GOT3 (cell line): ENCODE measurements at places on chromosomes 12 and 14.

GRCh38 chr12:112216223-112216622 is 90.9 kb downstream of the TRAFD1 start:
- no peak for DNase-seq

GRCh38 chr14:96100161-96101064 is 61.3 kb downstream of the C14orf132 start:
- DNase-seq, result peak; percentile 42

DNA sequence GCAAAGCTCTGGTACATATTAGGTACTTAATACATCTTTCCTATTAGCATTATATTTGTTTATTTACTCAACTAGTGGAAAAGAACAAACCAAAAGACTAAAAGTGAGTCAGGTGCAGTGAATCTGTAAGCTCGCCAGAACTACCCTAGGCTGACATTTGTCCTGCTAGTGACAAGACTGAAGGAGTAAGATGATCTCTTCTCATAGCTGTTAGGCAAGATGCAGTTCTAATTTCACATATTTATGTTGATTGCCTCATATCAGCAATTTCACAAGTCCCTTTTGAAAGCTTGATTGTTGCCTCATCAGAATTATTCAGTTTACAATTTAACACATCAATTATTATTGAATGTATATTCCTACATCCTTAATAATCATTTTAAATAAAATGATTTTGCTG is 293.0 kb upstream of the NAV3 start:
- no peak for DNase-seq

- peak; percentile 100 for DNase-seq
Observed at GRCh38 chr12:69738351-69739286, at the start of gene RAB3IP. TSS of gene RAB3IP (plus strand) at chr12:69738860. CDS start at chr12:69755409, 16,549 bp downstream.

- no peak for DNase-seq
Observed at GRCh38 chr12:25319233-25319984, 68.7 kb upstream of the KRAS start.

DNA sequence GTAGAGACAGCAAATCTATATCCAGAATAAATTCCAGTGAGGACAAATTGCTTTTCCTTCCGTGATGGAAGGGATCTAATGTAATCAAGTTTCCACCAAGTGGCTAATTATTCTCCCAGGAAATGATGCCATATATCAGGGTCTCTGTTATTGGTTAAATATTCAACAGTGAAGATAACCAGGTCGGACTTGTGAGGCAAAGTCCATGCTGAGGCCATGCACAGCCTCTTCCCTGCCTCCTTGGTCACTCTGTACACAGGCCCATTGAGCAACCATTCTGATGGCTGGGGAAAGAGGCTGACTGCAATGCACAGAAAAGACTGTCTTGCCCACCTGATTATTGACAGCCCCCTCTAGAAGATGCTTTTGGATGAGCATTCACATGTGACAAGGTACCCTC is 90.1 kb downstream of the TNFAIP2 start:
- no peak for DNase-seq

DNA sequence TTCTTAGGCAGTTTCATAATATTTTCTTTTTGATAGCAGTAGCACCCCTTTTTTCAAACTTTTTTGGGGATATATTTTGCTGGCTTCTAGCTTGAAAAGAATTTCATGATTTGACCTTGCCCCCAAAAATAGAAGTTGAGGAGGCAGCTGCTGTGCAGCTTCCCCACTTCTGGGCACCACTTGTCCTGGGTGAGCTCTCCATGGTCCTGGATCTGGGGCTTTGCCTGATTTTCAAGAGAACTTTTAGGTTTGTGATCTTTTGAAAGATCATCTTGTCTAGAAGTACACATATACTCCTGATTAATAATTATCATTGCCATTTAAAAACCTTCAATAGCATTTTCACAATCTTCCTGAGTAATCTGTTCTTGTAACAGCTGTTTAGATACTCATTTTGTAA is 271.6 kb downstream of the NPAS3 start:
- DNase-seq, result no peak

GRCh38 chr12:122891661-122892525 is 4.0 kb downstream of the VPS37B start:
- no peak for DNase-seq

- DNase-seq, result no peak
Observed at GRCh38 chr12:46661110-46661845, 164.5 kb downstream of the SLC38A4 start.

- no peak for DNase-seq
Observed at GRCh38 chr12:57500213-57500612, 12.3 kb downstream of the MARS1 start.

GRCh38 chr12:92436856-92437255 is 265.9 kb upstream of the PLEKHG7 start:
- DNase-seq, result no peak

DNA sequence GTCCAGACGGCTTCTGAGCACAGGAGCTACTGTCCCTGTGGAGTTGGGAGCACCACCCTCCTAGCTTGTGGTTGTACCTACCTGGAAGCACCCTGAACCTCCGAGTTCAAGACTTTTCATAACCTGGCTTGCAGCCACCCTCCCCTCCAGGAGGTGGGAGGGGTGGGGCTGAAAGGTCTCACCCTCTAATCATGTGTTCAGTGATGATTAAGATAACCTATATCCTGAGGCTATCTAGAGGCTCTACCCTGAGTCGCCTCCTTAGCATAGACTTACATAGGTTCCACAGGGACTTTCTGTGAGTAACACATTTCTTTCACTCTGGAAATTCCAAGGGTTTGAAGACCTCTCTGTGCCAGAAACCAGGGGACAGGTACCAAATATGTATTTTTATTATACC is 146.5 kb downstream of the CFAP54 start:
- no peak for DNase-seq

DNA sequence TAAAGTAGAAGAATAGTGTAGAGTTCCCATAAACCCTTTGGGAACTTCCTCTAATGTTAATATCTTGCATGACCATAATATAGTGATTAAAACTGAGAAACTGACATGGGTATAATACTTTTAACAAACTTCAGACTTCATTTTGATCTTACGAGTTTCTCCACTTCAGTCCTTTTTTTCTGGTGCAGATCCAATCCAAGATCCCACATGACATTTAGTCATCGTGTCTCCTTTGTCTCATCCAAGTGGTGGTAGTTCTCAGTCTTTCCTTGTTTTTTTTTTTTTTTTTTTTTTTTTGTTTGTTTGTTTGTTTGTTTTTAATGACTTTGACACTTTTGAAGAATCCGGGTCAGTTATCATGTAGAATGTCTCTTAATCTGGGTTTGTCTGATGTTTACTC is 179.2 kb downstream of the CACNA1C start:
- DNase-seq, result no peak

DNA sequence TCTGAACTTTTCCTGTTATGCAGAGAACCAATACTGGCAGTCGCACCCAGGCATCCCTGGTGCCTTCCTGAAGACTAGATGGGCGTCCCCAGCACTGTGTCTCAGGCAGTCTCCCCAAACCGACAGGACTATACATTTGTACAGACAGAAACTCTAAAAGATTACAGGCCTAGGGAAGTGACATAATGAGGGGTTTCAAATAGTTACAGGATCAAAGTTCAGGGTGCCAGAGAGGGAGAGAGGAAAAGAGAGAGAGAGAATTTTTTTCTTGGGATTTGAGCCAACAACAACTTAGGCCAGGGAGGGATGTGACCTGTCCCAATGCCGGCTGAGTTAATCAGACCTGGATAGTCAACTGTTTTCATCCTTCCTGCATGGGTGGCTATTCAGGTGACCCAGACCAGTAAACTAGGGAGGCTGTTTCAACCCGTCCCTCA is 9.3 kb upstream of the GMFB start:
- DNase-seq, result no peak

- DNase-seq, result no peak
Observed at GRCh38 chr12:26153421-26154154, 28.8 kb upstream of the BHLHE41 start.

GRCh38 chr14:37167151-37168047 is 5.0 kb downstream of the SLC25A21 start:
- DNase-seq, result no peak

- no peak for DNase-seq
Observed at GRCh38 chr14:81169711-81170103, 51.1 kb downstream of the GTF2A1 start.

- DNase-seq, result peak; percentile 38
Observed at GRCh38 chr12:111599453-111600204, 514 bp upstream of the ATXN2 start.

- no peak for DNase-seq
Observed at GRCh38 chr12:11071414-11071813, 9.3 kb upstream of the TAS2R46 start.

DNA sequence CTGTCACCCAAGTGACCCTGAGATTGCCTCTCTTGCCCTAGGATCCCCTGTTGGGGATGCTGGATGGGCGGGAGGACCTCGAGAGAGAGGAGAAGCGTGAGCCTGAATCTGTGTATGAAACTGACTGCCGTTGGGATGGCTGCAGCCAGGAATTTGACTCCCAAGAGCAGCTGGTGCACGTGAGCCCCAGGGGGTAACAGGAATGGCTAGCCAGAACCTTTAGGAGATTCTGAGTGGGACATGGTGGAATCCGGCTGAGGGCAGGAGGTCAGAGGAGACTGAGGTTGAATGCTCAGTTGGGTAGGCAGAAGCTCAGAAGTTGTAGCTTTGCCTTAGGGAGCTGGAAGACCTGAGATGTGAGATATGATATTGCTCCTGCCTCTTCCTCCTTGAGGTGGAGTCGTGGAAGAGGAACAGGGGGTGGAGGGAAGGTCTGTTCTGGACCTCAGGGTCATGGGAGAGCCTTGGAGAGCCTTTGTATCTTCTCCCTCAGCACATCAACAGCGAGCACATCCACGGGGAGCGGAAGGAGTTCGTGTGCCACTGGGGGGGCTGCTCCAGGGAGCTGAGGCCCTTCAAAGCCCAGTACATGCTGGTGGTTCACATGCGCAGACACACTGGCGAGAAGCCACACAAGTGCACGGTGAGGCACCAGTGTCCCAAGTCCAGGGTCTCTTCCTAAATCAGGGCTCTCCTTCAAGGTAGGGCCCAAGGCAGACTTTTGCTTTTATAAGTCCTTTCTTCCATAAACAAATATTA is 6.3 kb downstream of the GLI1 start:
- no peak for DNase-seq

DNA sequence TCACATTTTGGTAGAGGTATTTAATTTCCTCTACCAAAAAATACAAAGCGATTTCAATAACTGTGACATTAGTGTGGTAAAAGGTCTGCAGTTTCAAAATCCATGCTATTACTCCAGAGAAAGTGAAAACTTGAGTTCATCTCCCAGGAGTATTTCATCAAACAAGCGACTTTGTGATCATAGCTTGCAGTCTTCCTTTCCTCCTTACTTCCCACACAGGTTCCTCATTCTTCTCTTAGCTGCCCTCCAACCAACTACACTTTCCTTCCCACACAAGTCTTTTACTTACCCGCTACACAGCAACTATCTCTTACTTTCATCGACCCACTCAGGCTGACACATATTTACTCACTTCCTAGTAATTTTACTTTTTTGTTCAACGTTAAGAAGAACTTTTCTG is 413.4 kb upstream of the USP15 start:
- DNase-seq, result no peak

DNA sequence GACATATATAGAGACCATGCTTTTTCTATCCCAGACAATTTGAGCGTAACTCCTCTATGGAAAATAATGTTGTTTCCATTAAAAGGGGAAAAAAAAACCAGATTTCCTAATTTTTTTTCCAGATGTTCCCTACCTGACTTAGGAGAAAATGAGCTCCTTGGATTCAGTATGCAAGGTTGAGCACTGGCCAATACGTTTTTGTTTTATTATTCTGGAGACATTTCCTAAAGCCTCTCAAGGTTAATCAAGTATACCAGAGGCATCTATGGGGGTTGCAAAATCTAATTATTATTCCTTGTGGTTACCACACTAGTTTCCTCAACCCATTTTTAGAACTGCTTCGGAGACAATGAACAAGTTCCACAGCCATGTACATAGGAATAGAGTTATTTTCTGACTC is 291.3 kb downstream of the SLC16A7 start:
- no peak for DNase-seq

- no peak for DNase-seq
Observed at GRCh38 chr12:28708918-28709371, 440.1 kb upstream of the FAR2 start.

GRCh38 chr12:77251799-77252198 is 186.4 kb upstream of the E2F7 start:
- no peak for DNase-seq

- DNase-seq, result no peak
Observed at GRCh38 chr14:105394714-105395537, 3.4 kb upstream of the TEX22 start.

GRCh38 chr12:109738878-109739665 is 25.4 kb downstream of the FAM222A start:
- no peak for DNase-seq

- no peak for DNase-seq
Observed at GRCh38 chr14:101224356-101225156, 321.0 kb upstream of the RTL1 start.

GRCh38 chr12:17661250-17661649 is 428.7 kb downstream of the RERGL start:
- no peak for DNase-seq

GRCh38 chr14:105477660-105478397 is 3.2 kb downstream of the CRIP2 start:
- DNase-seq, result no peak
